Kidney (tissue), 22 donors: ENCODE measurements at places on chromosomes 5 and 9. TPM values are rescaled to one million over a fixed set of nuclear protein-coding genes. Genes with fewer than 3 reads are reported as not detected.
A peak's percentile ranks its signal among the peaks of the same experiment; 100 is the strongest.

GRCh38 chr5:169646856-169647255, 9.8 kb downstream of the DOCK2 start:
- DNase-seq, result no peak

DNA sequence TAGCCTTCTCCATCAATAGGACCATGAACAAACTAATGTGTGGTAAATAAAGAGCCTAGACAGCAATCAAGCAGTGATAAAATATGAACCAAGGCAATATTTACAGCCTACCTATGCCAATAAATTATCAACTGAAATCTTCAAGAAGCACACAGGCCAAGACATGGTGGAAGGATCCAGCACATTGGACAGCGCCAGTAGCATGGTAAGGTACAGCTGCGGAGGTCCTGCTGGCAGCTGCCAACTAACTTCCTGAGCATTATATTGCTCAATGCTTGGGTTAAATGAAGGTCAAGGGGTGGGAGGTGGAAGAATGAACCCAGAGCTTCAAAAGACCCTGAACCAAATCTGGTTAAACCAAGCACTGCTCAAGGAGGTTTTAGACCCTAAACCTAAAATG, 16.5 kb upstream of the SPDL1 start:
- peak; percentile 60 for DNase-seq

DNA sequence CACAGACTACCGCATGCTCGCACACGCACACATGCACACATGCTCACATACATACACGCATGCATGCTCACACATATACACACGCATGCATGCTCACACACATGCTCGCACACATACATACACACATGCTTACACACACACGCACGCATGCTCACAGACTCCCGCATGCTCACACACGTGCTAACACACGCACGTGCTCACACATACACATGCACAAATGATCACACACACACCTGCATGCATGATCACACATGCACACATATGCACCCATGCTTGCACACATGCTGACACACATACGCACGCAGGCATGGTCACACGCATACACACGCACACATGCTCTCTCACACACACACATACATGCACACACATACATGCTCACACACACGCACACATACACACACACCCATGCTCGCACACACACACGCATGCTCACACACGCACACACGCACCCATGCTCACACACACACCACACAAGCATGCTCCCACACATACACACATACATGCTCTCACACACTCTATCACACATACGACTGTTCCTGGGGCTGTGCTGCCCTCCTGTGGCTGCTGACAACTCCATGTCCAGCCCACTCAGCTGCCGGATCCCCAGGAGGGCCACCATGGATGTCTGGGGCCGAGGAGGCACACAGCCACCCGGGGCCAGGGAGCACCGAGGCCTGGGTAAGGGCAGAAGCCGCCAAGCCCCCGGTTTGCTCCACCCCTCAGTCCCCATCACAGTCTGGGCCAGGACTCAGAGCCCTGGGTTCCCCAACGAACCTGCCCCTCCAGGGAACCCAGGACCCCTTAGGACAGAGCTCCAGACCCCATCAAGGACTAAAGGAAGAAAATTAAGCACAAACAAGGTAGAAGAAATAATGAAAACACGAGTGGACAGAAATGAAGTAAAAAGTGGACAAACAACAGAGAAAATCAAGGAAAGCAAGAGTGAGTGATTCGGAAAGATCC, 31.4 kb upstream of the EGFL7 start:
- peak; percentile 84 for DNase-seq

DNA sequence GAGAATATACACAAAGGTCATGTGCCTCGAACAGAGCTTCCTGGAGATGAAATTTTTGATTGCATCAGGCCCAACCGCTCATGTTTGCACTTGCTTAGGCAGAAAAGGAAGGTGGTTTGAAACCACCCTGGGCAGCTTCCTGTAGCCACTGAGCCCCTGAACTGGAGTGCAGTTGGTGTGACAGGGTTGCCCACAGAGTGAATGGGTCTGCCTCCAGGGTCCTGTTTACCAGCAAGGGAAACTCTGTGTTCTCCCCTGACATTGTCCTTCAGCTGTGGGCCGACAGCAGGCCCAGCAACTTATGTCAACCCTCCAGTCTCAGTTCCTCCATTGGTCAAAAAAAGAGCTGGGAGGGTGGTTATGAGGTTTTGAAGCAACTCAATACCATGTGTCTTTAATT, 289.6 kb downstream of the KIF4B start:
- no peak for DNase-seq

- DNase-seq, result no peak
Observed at GRCh38 chr5:124641154-124641792, 105.2 kb downstream of the ZNF608 start.

DNA sequence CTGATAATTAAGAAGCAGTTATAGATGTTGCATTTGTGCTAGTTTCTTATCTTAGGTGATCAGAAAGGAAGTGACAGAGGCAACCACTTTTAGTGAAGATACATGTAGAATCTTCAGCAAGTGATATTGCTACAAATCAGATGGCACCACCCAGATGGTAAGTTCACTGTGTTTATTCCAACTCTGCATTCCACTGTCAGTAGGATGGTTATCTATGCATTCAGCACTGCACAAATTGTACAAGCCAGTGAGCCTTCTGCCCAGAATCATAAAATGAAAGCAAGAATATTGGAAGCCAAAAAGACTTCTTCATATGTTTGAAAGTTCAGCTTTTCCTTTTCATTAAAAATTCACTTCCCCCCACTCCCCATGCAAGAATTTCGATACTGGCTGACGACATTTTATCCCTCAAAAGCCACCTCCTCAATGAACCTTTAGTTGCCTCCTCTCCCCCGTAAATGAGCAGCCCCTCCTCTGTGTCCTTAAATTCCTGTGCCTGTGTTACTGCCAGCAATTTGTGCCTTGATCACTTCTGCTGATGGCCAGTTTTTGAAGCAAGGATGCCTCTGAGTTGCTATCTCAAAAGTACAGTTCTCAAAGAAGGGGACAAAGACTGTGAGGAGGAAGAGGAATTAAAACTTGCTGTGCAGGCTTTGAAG, 91.6 kb downstream of the ZSWIM6 start:
- DNase-seq, result peak; percentile 55

GRCh38 chr5:110634475-110634874, 92.0 kb downstream of the TMEM232 start:
- DNase-seq, result no peak

DNA sequence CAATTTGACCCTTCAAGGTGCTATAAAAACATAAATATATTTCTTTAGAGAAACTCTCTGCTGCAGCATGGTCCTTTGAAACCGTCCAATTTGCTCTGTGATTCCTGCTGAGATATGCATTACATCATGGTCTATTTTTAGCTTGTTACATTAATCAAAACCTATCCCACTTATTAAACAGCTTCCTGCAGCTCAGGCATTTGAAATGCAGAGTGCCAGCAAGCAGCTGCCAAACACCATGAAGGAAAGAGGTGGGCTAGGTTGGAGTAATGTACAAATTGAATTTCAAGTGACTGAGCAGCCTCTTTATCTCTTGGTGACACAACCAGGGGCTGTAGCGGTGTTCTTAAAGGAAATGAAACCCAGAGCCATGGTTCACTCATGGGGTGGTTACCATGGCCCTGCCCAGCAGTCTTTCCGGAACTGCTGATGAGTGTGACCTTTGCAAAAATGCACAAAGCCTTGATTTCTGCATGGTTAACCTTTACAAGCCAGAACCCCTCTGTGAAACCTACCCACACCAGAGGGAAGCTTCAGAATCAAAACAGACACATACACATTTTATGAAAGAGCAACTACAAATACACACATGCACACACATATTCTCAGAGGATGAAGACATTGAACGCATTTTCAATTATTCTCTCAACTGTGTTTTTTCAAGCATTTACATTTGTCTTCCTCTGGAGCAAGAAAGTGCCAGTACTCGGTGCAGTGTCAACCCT, 155.8 kb upstream of the ZNF608 start:
- DNase-seq, result peak; percentile 73

- DNase-seq, result no peak
Observed at GRCh38 chr9:88418715-88419540, 30.7 kb downstream of the SPIN1 start.

The LECT2 gene
- polyA plus RNA-seq, result not detected

DNA sequence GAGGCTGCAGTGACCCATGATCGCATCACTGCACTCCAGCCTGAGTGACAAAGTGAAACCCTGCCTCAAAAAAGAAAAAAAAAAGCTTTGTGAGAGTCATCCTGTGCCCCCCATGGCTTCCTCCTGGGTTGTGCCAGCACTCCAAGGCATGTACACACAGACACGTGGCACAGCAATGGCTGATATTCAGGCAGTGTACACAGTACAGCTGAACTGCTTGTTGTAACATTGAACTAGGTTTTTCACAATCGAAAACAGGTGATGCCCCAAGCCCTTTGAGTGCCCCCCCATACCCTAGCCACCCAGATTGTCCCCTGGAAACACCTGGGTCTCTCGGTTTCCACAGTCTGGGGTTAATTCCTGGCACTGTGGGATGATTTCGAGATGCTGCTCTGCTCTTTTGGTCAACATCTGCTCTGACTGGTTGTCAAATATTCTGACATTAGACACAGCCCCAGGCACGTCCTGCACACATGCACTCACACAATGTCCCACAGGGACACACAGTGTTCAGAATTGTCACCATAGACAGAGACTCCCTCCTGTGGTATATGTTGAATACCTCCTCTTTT, 9.2 kb downstream of the SPINK4 start:
- DNase-seq, result no peak

DNA sequence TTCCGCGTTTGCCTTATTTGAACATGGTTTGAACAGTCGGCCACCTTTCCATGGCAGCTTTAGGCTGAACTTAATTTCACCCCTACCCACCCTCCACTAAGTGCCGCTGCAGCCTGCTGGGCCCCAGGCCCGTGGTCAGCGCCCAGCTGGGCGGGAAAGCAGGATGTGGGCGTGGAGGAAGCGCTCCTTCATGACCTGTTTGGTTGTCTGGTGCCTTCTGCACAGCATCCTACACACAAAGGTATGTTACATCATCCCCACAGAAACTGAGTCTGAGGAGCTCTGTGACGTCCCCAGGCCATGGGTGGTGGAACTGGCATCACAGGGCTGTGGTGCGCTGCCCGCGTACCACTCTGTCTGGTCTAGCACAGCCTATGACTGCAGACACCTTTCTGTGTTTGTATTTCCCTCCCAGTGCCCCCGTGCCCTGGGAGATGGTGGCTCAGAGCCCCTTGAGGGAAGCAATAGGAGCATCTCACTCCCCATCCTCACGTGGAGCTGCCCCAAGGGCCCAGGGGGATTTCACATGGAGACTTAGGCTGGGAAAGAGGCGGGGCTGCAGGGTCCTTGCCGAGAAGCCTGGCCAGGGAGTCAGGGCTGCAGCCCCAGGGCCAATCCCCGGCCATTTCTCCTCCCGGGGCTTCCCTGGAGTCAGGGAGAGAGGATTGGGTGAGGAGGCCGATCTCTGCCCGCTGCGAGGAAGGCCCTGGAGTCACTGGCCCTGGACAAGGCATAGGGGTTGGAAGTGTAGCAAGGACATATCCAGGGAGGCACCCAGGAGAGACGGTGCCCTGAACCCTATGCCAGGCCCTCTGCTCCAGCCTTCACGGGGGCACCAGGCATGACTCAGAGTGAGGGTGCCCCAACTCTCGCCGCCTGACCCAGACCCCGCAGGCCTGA, 37.5 kb upstream of the SUSD3 start:
- peak; percentile 53 for DNase-seq

The THBS4 gene
- 1.8 TPM for polyA plus RNA-seq

The FGF10 gene
- 0.19 TPM for polyA plus RNA-seq

DNA sequence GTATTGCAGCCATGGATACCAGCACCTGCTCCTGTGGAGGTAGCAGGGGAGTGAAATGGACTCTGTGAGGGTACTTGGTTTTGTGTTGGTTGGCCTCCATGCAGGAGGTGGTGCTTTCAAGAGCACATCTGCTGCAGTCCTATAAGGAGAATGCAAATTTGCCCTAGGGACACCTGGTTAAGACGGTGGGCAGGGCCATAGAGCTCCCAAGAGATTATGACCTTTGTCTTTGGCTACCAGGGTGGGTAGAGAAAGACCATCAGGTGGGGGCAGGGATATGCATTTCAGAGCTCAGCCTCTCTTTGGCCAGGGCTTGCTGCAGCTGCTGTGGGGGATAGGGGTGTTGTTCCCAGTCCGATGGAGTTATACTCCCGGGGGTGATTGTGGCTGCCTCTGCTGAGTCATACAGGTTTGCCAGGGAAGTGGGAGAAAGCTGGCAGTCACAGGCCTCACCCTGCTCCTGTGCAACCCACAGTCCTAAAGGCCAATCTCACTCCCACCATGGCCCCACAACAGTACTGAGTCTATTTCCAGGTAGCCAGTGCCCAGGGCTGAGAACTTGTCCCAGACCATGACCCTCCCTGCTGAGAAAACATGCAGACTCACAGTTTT, 14.0 kb upstream of the PDLIM4 start:
- DNase-seq, result peak; percentile 13

The LCN2 gene
- polyA plus RNA-seq, result 8.2 TPM

The NDST1 gene
- 11.7 TPM for polyA plus RNA-seq

The PALM2AKAP2 gene
- 0.26 TPM for polyA plus RNA-seq

The IL17B gene
- 4.7 TPM for polyA plus RNA-seq

- DNase-seq, result no peak
Observed at GRCh38 chr5:76383126-76383832, 19.8 kb upstream of the IQGAP2 start.

GRCh38 chr5:137405393-137405792, 93.7 kb downstream of the SPOCK1 start:
- no peak for DNase-seq

DNA sequence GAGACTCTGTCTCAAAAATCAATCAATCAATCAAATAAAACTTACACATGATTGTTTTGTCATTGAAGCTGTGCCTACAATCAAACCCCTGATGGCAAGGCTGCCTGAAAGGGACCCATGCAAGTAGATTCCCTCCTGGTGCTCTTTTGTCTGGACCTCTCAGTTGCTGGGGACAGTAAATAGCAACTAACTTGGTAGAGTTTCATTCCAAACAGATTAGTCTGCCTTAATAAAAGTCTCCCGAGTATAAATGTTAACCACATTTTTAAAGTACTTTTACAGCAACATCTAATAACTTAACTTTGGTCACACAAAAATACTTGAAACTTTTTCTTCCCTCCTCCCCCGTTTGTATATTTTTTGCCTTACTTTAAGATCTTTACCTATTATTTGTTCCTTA, 105.5 kb downstream of the FEM1C start:
- no peak for DNase-seq

The NMUR2 gene
- polyA plus RNA-seq, result 0.30 TPM

The IFNB1 gene
- not detected for polyA plus RNA-seq

The MCC gene
- polyA plus RNA-seq, result 2.4 TPM

DNA sequence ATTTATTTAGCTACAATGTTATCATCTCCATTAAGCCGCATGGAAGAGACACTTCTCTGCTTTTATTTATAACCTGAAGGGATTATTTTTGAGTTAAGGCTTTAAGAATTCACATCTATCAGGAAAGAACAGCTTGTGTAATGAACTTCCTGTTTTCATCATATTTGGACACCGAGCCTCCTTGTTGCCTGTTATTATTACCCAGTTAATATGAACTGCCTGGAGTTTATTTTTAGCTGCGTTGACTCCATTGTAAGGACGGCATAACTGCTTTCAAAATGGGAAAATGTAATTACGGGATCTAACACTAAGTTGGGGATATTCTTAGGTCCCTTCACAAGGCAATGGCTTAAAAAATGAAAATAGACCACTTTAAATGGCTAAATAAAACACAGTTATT, 89.0 kb upstream of the NR4A3 start:
- DNase-seq, result no peak
